ENCODE measurements at places on chromosomes 2 and 18.

DNA sequence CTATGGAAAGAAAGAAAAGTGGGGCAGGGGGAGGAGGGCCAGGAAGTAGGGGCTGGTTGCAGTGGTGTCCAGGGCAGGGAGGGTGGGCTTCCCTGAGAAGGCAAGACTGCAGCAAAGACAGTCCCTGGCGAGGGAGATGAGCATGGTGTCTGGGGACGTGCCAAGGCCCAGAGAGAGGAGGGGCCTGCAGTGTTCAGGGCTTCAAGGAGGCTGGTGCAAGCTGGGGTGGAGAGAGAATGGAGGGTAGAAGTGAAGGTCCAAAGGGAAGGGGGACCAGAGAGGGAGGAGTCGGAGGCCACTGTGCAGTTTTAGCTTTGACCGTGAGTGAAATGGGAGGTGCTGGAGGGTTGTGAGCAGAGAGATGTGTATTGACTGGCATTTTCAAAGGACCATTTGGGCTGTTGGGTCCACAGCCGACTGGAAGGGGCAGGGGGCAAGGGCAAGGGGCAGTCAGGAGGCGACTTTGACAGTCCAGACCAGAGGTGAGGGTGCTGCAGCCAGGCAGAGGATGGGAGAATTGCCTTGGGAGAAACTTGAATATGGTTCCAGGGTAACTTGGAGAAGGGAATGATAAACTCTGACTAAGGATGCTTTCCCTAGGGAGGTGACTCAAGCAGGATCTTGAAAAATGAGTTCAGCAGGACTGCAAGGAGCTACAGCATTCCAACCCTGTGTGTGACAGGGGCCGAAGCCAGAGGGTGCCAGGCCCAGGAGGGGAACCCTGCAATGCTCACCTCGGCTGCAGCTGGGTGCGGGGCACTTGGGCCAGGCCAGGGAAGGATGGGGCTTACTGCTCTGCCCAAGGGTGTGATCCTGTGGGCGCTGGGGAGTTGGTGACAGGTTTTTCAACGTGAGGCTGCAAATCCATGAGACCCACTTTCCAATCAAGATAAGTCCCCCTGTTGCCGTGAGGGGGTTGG lies 177.1 kb upstream of the HAAO start:
- DNase-seq, result peak; percentile 98

GRCh38 chr2:230749111-230749510 lies 36.5 kb downstream of the CAB39 start:
- peak; percentile 39 for DNase-seq

DNA sequence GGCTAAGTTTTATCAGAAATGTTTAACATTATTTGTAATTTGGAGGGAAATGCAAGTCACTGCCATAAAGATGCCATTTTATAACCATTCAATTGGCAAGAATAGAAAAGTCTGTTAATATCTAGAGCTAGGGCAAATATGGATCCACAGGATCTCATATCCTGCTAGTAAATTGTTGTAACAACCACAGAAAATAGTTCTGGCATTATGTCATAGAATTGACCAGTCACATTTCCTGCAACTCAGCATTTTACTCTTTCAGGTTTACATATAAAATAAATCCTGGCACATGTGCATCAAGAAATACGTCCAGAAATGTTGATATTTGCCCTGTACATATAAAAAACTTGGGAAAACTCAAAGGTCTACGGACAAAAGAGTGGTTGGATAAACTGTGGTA lies 32.9 kb downstream of the OSBPL6 start:
- peak; percentile 61 for DNase-seq

DNA sequence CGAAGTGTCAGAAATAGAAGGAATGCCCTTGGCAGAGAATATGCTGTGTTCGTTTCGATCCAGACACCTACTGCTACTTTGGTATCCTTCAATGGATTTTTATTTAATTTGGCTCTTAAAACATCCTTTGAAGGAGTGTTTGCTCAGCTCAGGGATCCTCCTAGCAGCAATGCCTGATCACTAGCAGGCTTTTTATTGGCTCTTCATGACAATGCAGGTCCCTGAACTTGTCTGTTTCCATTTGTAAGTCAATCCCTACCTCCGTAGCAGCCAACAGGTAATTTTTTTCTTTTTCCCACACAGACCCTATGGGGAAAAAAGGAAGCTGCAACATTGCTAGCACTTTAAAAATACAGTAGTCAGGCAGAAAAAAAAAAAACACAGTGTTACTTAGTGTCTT lies 366.2 kb upstream of the LRRTM1 start:
- no peak for DNase-seq

DNA sequence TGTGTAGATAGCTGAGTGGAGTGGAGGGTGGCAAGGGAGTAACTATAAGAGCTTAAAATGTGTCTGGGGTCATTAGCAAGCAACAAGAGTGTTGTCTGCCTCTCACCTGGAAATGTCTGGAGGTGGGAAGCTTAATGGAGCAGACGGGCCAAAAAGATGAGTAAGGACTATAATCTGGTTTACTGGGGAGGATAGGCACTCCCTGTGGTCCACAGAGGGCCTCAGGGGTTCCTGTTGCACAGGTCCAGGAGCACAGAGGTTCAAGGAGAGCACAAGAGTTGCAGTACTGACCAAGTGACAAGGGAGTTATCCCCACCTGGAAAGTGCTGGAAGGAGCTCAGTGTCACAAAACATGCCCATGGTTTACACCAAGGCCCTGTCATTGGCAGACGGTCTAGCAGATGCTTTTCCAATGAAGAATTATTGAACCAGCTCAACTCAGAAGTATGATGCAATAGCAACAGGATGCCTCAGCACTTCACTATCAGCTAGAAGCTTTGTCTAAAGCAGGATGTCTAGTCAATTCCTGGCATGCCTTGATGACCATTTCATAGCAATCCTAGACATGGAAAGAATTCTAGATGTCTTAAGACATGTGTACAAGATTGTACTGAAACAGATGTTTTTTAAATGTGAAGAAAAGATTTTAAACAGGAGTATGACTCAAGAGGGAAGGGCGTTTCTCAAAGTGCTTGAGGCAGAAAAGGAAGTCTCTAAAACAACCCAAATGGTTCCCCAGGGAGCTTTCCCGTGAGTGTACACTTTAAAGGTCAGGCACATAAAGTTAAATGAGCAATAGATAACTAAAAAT lies 62.9 kb upstream of the SERPINE2 start:
- peak; percentile 99 for DNase-seq

DNA sequence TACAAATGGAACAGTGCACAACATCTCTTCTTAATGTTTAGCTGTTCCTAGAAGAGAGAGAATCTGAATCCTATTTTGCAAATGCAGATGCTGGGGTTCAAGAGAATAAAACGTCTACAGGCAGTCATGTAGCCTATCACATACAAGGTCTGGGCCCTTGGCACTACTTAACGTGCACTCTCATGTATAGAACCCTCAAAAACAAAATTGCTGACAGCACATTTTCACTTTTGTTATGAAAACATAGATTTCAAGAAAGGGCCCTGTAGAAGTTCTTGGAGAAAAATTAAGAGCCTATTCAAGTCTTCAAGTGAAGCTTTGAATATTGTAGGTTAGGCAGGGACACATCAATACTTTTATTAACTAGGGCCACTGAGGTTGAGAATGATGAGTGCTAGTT lies 504.3 kb upstream of the FAM98A start:
- no peak for DNase-seq

DNA sequence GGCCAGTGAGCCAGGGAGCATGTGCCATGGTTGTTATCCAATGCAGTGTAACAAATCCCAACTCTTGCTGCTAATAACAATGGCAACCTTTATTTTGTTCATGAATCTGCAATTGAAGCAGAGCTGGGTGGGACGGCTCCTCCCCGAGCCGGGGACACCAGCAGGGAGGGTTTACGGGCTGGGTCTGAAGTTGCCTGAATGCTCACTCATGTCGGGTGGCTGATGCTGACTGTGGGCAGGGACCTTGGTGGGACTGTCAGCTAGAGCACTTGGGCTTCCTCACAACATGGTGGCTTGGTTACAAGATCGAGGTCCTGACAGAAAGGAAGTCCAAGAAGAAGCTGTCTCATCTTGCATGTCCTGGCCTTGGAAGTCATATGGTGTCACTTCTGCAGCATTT lies 264.5 kb downstream of the NDUFA10 start:
- no peak for DNase-seq

GRCh38 chr2:106867196-106867953 lies 18.6 kb downstream of the ST6GAL2 start:
- no peak for DNase-seq

DNA sequence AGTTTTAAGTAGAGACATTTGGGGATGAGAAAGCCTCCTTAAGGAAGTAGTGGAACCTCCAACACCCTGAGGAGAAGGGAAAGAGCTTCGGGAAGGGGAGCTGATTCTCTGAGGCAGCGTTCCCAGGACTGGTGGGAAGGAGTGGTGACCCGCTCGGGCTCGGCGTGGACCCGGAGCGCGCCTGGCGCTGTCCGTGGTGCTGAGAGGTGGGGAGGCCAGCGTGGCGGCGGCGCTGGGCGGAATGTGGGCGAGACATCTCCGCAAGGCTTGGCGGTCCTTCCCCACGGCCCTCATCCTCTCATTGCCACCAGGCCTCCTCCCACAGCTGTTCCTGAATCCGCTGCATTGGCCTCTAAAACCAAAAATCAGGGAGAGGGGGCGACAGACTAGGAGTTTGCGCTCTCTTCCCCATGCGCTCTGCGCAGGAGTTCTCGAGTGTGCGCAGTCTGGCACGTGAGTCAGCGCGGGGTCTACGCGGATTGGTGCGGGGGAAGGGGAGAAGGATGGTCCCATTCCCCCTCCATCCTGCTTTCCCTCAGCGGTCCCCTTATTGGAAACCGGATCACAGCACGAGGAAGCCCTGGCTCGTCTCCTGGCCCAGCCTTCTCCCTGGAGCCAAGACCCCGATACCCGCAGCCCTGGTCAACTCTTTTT lies 857 bp downstream of the RESP18 start:
- peak; percentile 34 for DNase-seq

GRCh38 chr2:71704131-71704561 lies 250.8 kb downstream of the DYSF start:
- no peak for DNase-seq

DNA sequence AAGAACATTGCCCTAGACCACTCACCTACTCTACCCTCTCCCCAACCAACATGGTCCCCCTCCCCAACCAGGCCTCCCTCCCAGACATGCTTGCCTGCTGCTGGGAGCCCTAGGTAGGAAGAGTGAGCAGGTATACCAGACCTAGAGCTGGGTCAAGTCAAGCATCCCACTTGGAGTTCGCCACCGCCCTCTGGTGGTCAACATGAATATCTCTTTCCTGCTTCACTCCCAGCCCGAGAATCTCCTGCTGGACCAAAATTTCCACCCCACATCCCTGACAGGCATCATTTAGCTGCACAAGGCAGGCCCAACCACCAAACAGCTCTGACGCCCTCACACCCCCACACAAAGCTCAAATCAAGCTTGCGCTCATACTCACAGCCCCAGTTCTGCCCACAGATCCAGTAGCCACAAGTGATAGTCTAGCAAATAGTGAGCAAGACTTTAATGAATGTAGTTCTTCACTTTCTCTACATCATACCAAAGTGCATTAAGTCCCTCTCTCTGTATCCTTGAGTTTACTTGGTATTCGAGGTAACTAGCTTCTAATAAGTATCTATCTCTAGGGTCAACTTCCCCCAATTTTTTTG lies 116.0 kb downstream of the TNS1 start:
- peak; percentile 69 for DNase-seq

GRCh38 chr2:61538920-61539520 lies 864 bp upstream of the XPO1 start:
- peak; percentile 28 for DNase-seq

Data from fibroblast of skin of right biceps (primary cell).